Stomach (tissue), 19 donors: ENCODE measurements at places on chromosomes 3 and 15. TPM values are rescaled to one million over a fixed set of nuclear protein-coding genes. Genes with fewer than 3 reads are reported as not detected.
A peak's percentile ranks its signal among the peaks of the same experiment; 100 is the strongest.

DNA sequence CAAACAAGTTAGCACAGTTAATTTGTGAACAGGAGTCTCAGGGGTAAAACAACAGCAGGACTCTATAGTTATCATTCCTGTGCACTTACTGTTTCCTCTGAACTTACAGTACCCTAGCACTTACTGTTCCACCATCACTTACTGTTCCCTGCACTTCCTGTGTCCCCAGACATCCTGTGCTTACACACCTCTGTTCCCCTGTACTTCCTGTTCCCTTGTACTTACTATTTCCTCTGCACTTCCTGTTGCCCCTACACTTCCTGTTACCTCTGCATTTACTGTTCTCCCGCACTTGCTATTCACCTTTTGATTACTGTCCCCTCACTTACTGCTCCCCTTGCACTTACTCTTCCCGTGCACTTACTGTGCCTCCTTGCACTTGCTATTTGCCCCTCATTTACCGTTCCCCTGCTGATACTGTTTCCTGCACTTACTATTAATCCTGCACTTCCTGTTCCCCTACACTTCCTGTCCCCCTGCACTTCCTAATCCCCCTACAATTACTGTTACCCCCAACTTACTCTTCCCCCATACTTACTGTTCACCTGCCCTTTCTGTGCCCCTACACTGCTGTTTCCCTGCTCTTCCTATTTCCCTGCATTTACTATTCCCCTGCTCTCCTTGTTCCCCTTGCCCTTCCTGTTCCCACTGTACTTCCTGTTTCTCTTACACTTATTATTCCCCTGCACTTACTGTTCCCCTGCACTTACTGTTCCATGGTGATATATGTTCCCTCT is 30.3 kb downstream of the TPRA1 start:
- no peak overlapping the region for H3K4me3 ChIP-seq
- H3K4me1 ChIP-seq: no peaks in the 10 kb centered on the region
- no peak overlapping the region for H3K27ac ChIP-seq

CPLX3 gene
- total RNA-seq: not detected

DNA sequence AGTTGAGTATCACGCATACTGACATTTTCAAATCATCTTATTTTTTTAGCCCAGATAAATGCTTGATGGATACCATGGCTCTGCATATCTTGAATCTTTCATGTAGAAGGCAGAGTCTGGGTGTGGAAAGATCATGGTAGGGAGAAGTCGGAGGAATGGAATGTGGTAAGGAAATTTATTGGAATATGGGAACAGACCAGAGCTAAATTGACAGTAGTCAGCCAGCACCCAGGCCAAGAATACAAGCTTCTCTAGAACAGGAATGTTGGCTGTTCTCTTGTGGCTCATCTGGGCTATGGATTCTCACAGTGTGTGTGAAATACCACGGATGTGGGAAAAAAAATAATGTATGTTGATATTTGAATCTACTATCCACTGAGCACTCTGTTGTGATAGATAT is 305.7 kb upstream of the COL8A1 start:
- no peak for DNase-seq
- H3K27me3 ChIP-seq: no peaks in the 10 kb centered on the region
- no peaks in the 10 kb centered on the region for H3K4me1 ChIP-seq
- H3K27ac ChIP-seq: no peak overlapping the region

DNA sequence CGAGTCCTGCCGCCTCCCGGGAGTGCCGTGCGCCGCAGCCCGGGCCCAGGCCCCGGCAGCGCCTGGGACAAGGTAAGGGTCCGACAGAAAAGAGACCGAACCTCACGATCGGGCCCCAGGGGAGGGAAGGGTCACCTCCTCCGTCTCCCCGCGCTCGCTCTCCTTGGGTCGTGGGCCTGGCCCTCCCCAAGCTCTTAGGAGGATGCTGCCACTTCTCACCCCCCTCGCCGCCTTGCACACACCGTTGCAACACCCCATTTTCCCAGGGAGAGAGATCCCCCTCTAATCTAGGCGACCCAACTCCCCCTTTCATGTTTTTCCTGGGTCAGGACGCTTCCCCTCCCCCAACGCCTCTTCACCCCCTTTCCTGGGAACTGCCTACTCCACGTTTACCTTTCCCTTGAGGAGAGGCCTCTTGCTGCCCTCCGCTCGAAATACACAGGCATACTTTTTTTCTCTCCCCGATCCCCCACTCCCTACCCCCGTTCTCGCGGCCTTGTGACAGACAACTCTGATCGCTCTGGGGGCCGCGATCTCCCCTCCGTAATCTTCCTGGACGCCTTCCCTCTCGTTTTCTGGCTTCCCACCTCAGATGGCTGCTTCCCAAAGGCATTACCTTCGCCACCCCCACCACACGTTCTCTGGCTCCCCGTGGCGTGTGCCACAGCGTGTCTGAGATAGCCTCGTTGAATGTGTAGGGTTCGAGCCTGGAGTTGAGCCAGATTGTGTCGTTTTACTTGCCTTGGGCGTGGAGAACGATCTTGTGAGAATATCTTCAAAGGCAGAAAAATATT is 688 bp downstream of the SETD5 start:
- no peaks in the 10 kb centered on the region for H3K27me3 ChIP-seq
- peaks cover 18% of the 10 kb centered on the region for H3K36me3 ChIP-seq
- H3K4me3 ChIP-seq: peak overlapping the region; percentile 97

GRCh38 chr15:71596672-71597071 is 213.7 kb upstream of the NR2E3 start:
- H3K4me1 ChIP-seq: peaks cover 35% of the 10 kb centered on the region
- no peaks in the 10 kb centered on the region for H3K27me3 ChIP-seq
- no peaks in the 10 kb centered on the region for H3K36me3 ChIP-seq
- H3K27ac ChIP-seq: peak overlapping the region; percentile 44
- no peak overlapping the region for H3K4me3 ChIP-seq

DNA sequence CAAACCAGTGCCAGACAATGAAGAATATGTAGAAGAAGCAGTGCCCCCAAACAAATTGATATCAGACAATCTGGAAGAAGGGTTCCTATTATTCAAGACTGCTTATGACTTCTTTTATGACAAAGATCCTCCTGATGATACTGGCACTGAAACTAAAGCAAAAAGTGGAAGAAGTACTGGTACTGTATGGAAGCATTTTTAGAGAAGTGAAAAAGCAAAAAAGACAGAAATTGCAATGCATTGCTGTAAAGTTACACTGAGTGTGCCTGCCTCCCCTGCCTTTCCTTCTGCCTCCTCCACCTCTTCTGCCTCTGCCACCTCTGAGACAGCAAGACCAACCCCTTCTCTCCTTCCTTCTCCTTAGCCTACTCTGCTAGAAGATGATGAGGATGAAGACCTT is 167.6 kb downstream of the PLCL2 start:
- no peak overlapping the region for H3K27ac ChIP-seq
- no peaks in the 10 kb centered on the region for H3K27me3 ChIP-seq
- H3K4me3 ChIP-seq: no peak overlapping the region
- H3K4me1 ChIP-seq: no peaks in the 10 kb centered on the region
- DNase-seq: no peak
- peaks cover 14% of the 10 kb centered on the region for H3K36me3 ChIP-seq

GRCh38 chr15:72585476-72586058 is 68.9 kb upstream of the GOLGA6B start:
- no peak for DNase-seq
- peaks cover 59% of the 10 kb centered on the region for H3K36me3 ChIP-seq
- no peaks in the 10 kb centered on the region for H3K4me1 ChIP-seq

NR2F2 gene
- total RNA-seq: 36.8 TPM

GRCh38 chr3:97009427-97010019 is 195.1 kb downstream of the EPHA6 start:
- no peak overlapping the region for H3K4me3 ChIP-seq
- no peak for DNase-seq
- H3K4me1 ChIP-seq: no peaks in the 10 kb centered on the region
- no peaks in the 10 kb centered on the region for H3K27me3 ChIP-seq

DNA sequence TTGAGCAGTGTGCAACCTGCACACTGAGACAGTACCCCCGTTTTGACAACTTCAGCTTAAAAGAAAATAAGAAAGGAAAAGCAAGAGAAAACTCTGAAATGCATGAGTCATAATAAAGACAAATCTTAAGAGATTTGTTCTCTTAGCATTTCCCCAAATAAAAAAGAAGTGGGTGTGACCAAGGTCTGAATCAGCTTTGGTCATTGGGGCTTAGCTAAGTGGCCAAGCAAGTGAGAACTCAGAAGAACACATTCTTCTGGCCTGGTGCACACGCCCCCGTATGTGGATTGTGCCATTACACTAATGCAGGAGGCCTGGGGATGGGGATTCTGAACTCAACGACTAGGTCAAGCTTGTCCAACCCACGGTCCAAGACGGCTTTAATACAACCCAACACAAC is 56.9 kb upstream of the PDZRN3 start:
- H3K4me3 ChIP-seq: no peak overlapping the region
- H3K36me3 ChIP-seq: no peaks in the 10 kb centered on the region
- H3K27ac ChIP-seq: no peak overlapping the region
